ENCODE measurements at places on chromosomes 2 and 18. TPM values are rescaled to one million over a fixed set of nuclear protein-coding genes. Genes with fewer than 3 reads are reported as not detected.

Gene RIT2
- not detected for total RNA-seq

Gene TCF23
- total RNA-seq: not detected

Gene PROKR1
- total RNA-seq: not detected

Gene METAP1D
- 8.6 TPM for total RNA-seq

- DNase-seq: peak; percentile 19
Observed at GRCh38 chr2:13558368-13558767, 841.6 kb downstream of the TRIB2 start.

GRCh38 chr18:3595369-3596273 lies 145.6 kb downstream of the TGIF1 start:
- peak; percentile 92 for DNase-seq

- DNase-seq: no peak
Observed at GRCh38 chr18:13370995-13371625, 152.6 kb downstream of the LDLRAD4 start.

GRCh38 chr2:232998666-232998985 lies 14.4 kb downstream of the NGEF start:
- DNase-seq: no peak

- DNase-seq: no peak
Observed at GRCh38 chr18:45164551-45164950, 450.7 kb upstream of the SLC14A2 start.
